ENCODE measurements at places on chromosomes 5 and 9.
A peak's percentile ranks its signal among the peaks of the same experiment; 100 is the strongest.

- H3K4me1 ChIP-seq, result no peaks in the 10 kb centered on the region
- H3K27ac ChIP-seq, result no peak overlapping the region
- H3K36me3 ChIP-seq, result no peaks in the 10 kb centered on the region
- no peak overlapping the region for H3K4me3 ChIP-seq
These were observed 63.1 kb downstream of the TMOD1 start for GRCh38 chr9:97564291-97565175.

GRCh38 chr5:180821538-180821937 lies 18.9 kb upstream of the MGAT1 start:
- no peak overlapping the region for H3K4me3 ChIP-seq
- no peaks in the 10 kb centered on the region for H3K27me3 ChIP-seq
- no peak overlapping the region for H3K27ac ChIP-seq

DNA sequence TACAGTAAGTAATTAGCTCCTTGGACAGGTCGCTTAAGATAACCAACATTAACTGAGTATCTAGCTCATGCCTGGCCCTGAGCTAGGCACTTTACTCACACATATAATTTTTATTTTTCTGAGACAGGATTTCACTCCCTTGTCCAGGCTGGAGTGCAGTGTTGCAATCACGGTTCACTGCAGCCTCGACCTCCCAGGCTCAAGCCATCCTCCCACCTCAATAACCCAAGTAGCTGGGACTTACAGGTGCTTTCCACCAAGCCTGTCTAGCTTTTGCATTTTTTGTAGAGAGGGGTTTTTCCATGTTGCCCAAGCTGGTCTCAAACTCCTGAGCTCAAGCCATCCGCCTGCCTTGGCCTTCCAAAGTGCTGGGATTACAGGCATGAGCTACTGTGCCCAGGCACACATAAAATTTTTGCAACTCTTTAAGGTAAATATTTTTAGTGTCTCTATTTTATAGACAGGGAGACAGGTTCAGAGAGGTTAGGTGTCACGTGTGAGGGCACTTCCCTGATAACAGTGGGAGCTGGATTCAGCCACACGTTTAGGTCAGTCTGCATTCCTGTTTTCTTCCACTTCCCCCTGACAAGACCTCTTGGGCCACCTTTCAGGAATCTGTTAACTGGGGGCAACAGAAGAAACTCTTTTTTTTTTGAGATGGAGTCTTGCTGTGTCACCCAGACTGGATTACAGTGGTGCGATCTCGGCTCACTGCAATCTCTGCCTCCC lies 18.2 kb downstream of the HBEGF start:
- no peak overlapping the region for H3K27ac ChIP-seq
- no peaks in the 10 kb centered on the region for H3K36me3 ChIP-seq
- no peaks in the 10 kb centered on the region for H3K27me3 ChIP-seq
- no peaks in the 10 kb centered on the region for H3K4me1 ChIP-seq
- no peak overlapping the region for H3K4me3 ChIP-seq

- peaks cover 37% of the 10 kb centered on the region for H3K4me1 ChIP-seq
- no peak for DNase-seq
- H3K4me3 ChIP-seq, result peak overlapping the region; percentile 8
- H3K27me3 ChIP-seq, result peaks cover 19% of the 10 kb centered on the region
- no peaks in the 10 kb centered on the region for H3K36me3 ChIP-seq
These were observed 70.0 kb downstream of the GLDC start for GRCh38 chr9:6575324-6576034.

GRCh38 chr9:113868501-113868900 lies 7.6 kb upstream of the ZNF618 start:
- DNase-seq, result no peak
- peaks cover 9% of the 10 kb centered on the region for H3K27me3 ChIP-seq
- no peaks in the 10 kb centered on the region for H3K36me3 ChIP-seq
- H3K4me3 ChIP-seq, result no peak overlapping the region
- no peaks in the 10 kb centered on the region for H3K4me1 ChIP-seq
- H3K27ac ChIP-seq, result no peak overlapping the region

GRCh38 chr5:136062366-136063274 lies 33.8 kb downstream of the TGFBI start:
- H3K27ac ChIP-seq, result no peak overlapping the region
- no peak overlapping the region for H3K4me3 ChIP-seq
- DNase-seq, result no peak
- no peaks in the 10 kb centered on the region for H3K36me3 ChIP-seq
- peaks cover 3% of the 10 kb centered on the region for H3K27me3 ChIP-seq

DNA sequence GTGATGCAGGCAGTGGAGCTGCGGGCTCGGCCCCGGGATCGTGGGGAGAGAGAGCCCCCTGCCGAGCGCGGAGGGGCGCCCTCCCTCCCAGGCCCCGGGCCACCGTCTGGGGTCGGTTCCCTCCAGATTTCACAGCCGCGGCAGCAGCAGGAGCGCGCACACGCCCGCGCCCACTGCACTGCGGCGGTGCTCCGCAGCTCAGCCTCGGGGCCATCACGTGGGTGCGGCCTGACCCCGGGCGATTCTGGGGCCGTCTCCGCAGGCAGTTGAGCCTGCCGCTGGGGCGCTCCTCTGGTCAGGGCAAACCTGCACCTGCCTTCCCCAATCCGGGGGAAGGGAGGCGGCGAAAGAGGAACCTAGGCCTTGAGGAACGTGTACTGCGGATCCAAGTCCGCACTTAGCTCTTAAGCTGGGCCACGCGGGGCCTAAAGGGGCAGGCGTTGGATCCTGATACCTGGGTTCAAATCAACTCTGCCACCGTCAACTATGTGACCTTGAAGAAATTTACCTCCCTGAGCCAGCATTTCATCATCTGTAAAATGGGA lies 9.4 kb upstream of the DELE1 start:
- peak; percentile 47 for DNase-seq
- no peak overlapping the region for H3K27ac ChIP-seq
- peak overlapping the region; percentile 72 for H3K4me3 ChIP-seq
- H3K4me1 ChIP-seq, result peaks cover 40% of the 10 kb centered on the region
- H3K27me3 ChIP-seq, result peaks cover 8% of the 10 kb centered on the region

DNA sequence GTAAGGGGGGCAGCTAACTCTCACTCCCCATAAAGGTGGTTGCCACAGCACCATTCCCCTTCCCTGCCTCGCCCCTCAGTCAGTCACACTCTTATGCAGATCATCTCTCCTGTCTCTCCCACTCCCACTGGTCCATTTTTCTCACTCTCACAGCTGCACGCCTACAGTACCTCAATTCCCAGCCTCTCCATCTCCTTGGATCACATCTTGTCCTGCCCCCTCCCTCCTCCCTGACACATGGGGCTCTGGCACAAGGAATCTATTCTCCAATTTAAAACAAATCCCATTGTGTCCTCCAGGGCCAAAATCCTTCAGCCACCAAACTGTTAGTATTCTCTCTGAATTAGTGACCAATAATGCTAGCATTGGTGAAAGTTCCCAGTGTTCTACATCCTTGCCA lies 114.4 kb downstream of the AUH start:
- peaks cover 15% of the 10 kb centered on the region for H3K4me1 ChIP-seq
- no peaks in the 10 kb centered on the region for H3K27me3 ChIP-seq
- H3K27ac ChIP-seq, result no peak overlapping the region
- no peak overlapping the region for H3K4me3 ChIP-seq
- DNase-seq, result no peak
- peaks cover 5% of the 10 kb centered on the region for H3K36me3 ChIP-seq

DNA sequence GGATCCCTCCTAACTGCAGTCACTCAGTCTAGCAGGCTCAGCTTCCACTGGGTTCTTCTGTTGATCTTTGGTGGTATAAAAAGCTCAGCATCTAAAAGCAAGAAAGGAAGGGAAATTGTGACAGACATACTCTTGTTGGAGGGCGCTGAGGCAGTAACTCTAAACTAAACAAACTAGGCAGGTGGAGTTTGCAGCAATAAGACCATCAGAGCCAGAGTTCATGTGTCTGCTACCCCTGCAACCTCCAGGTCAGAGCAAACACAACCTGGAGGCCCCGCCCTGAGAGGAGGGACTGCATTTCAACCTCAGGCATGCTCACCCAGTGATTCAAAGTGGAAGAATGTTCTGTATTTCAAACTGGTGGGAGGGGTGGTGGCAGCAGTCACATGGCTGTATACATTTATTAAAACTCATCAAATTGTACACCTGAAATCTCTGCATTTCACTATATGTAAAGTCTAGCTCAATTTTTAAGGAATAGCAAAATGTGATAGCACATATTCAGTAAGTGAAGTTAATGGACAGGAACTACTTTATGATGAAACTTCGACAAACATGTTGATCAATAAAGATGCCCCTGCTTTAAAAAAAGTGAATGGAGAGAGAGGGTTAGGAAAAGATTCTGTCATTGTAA lies 7.1 kb downstream of the ACTL7A start:
- H3K4me1 ChIP-seq, result no peaks in the 10 kb centered on the region
- peaks cover 63% of the 10 kb centered on the region for H3K36me3 ChIP-seq
- no peaks in the 10 kb centered on the region for H3K27me3 ChIP-seq
- DNase-seq, result no peak
- H3K27ac ChIP-seq, result no peak overlapping the region

- no peak for DNase-seq
- H3K36me3 ChIP-seq, result no peaks in the 10 kb centered on the region
- no peaks in the 10 kb centered on the region for H3K4me1 ChIP-seq
- no peak overlapping the region for H3K4me3 ChIP-seq
- H3K27me3 ChIP-seq, result peaks cover 4% of the 10 kb centered on the region
- no peak overlapping the region for H3K27ac ChIP-seq
These were observed 43.6 kb downstream of the CDO1 start for GRCh38 chr5:115772731-115773475.

- no peak for DNase-seq
- H3K27me3 ChIP-seq, result peaks cover 9% of the 10 kb centered on the region
- H3K4me1 ChIP-seq, result peaks cover 19% of the 10 kb centered on the region
- no peaks in the 10 kb centered on the region for H3K36me3 ChIP-seq
- no peak overlapping the region for H3K4me3 ChIP-seq
These were observed 20.1 kb downstream of the PTCH1 start for GRCh38 chr9:95496687-95497086.

GRCh38 chr5:180241600-180241999 lies 32.6 kb upstream of the RASGEF1C start:
- H3K36me3 ChIP-seq, result peaks cover 83% of the 10 kb centered on the region
- no peak overlapping the region for H3K27ac ChIP-seq
- DNase-seq, result no peak
- no peaks in the 10 kb centered on the region for H3K27me3 ChIP-seq
- no peak overlapping the region for H3K4me3 ChIP-seq
- H3K4me1 ChIP-seq, result no peaks in the 10 kb centered on the region

- no peak for DNase-seq
- no peaks in the 10 kb centered on the region for H3K27me3 ChIP-seq
- H3K27ac ChIP-seq, result peak overlapping the region; percentile 91
These were observed 523 bp downstream of the MAML1 start for GRCh38 chr5:179732918-179733771.

GRCh38 chr9:13587571-13587970 lies 308.1 kb upstream of the MPDZ start:
- H3K36me3 ChIP-seq, result no peaks in the 10 kb centered on the region
- no peaks in the 10 kb centered on the region for H3K4me1 ChIP-seq

- no peak for DNase-seq
- peaks cover 6% of the 10 kb centered on the region for H3K27me3 ChIP-seq
- H3K36me3 ChIP-seq, result no peaks in the 10 kb centered on the region
- H3K27ac ChIP-seq, result no peak overlapping the region
- no peaks in the 10 kb centered on the region for H3K4me1 ChIP-seq
These were observed 109.3 kb downstream of the TARS1 start for GRCh38 chr5:33549982-33550567.

- no peak overlapping the region for H3K4me3 ChIP-seq
- H3K4me1 ChIP-seq, result no peaks in the 10 kb centered on the region
- no peak for DNase-seq
- peaks cover 11% of the 10 kb centered on the region for H3K27me3 ChIP-seq
- H3K36me3 ChIP-seq, result no peaks in the 10 kb centered on the region
These were observed 196.3 kb downstream of the ROR2 start for GRCh38 chr9:91753711-91754110.

- H3K27ac ChIP-seq, result no peak within 1 kb of the TSS
- no peaks in the 10 kb centered on the region for H3K36me3 ChIP-seq
- H3K4me1 ChIP-seq, result no peaks in the 10 kb centered on the region
These were observed at the start of gene C7 for GRCh38 chr5:40909264-40909663. TSS of gene C7 (plus strand) at chr5:40909497. CDS start at chr5:40909611, 114 bp downstream.

DNA sequence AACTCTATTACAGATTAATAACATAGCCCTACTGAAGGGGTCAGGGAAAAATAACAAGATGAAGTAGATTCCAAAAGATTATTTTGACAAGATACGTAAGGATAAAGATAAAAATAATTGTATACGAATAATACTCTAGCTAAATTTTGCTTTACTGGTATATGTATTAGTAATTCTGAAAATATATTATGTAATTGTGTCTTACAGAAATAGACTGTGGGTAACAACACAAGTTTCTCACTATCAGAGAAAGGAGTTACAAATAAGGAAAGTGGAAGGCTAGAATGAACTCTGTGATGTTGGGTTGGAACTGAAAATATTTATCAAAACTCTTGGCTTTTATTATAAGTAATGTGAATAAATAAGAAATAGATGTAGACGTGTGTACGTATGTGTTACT lies 26.6 kb upstream of the TUSC1 start:
- H3K27ac ChIP-seq, result no peak overlapping the region
- no peak overlapping the region for H3K4me3 ChIP-seq
- H3K4me1 ChIP-seq, result no peaks in the 10 kb centered on the region
- no peaks in the 10 kb centered on the region for H3K27me3 ChIP-seq

GRCh38 chr5:80988419-80988935 lies 28.3 kb downstream of the RASGRF2 start:
- DNase-seq, result no peak
- H3K36me3 ChIP-seq, result no peaks in the 10 kb centered on the region
- peaks cover 9% of the 10 kb centered on the region for H3K27me3 ChIP-seq

- H3K27ac ChIP-seq, result no peak overlapping the region
- no peak for DNase-seq
- no peaks in the 10 kb centered on the region for H3K4me1 ChIP-seq
- no peak overlapping the region for H3K4me3 ChIP-seq
- H3K27me3 ChIP-seq, result no peaks in the 10 kb centered on the region
These were observed 583.4 kb upstream of the DMAC1 start for GRCh38 chr9:8382777-8383527.

DNA sequence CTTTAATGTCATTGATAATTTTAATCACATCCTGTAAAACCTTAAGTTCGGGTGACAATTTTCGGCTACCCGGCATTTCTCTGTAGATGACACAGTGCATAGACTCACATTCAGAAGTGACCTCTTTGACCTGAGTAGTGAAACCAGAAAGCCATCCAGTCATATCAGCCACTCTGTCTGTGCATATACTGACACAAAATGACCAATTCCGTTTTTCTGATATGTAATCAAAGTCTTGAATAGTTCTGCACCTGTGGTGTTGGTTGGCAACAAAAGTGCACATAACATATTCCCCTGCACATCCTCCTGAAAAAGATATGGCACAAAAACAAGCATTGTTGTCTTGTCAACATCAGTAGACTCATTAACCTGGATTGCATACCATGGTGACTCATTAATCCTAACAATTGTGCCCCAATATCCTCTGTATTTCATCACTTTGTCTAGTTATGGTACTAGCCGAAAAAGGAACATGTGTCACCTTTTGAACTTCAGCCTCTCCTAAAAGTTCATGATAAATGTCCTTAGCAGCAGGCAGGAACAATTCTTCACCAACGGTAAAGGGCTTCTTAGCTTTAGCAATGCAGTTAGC lies 4.6 kb upstream of the HNRNPA0 start:
- peaks cover 6% of the 10 kb centered on the region for H3K4me1 ChIP-seq
- H3K36me3 ChIP-seq, result peaks cover 8% of the 10 kb centered on the region
- DNase-seq, result no peak
- H3K4me3 ChIP-seq, result no peak overlapping the region
- H3K27ac ChIP-seq, result no peak overlapping the region
- no peaks in the 10 kb centered on the region for H3K27me3 ChIP-seq

Data from activated B cell treated with CpG ODN at 0.5 μM for 24 hours (primary cell).